Mesothelial cell of epicardium (in vitro differentiated cells): ENCODE measurements at places on chromosomes 11 and 22. TPM values are rescaled to one million over a fixed set of nuclear protein-coding genes. Genes with fewer than 3 reads are reported as not detected.

Gene PTPRJ
- 26.2 to 31.0 TPM (median 26.5 TPM) in 3 replicates for total RNA-seq

- H3K4me3 ChIP-seq, result peak overlapping the region; percentile 79
- DNase-seq, result no peak
- peaks cover 28% of the 10 kb centered on the region for H3K4me1 ChIP-seq
- H3K27ac ChIP-seq, result peak overlapping the region; percentile 82
Measured at GRCh38 chr11:67392183-67392715, 463 bp downstream of the RAD9A start.

Gene RPL27A
- total RNA-seq, result 923 to 980 TPM (median 964 TPM) in 3 replicates

Gene TMEM123
- total RNA-seq, result 131 to 144 TPM (median 137 TPM) in 3 replicates

DNA sequence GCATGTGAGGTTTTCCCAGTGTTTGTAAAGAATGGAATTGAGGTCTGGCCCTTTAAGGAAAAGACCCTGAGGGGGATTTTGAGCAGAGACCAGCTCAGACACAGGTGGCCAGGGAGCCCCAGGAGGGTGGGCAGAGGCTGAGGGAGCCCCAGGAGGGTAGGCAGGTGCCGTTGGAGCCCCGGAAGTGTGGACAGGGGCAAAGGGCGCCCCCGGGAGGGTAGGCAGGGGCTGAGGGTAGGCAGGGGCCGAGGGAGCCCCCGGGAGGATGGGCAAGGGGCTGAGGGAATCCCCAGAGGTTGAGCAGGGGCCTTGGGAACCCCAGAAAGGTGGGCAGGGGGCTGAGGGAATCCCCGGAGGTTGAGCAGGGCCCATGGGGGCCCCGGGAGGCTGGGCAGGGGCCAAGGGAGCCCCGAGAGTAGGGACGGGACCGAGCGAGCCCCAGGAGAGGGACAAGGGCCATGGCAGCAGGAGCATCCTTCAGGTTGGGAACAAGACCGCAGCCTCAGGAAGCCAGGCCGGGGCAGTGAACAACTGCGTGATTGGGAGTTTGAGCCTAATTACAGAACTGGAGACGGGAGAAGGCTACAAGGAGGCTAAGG, 292.0 kb downstream of the BRD1 start:
- H3K27ac ChIP-seq, result peak overlapping the region; percentile 84
- H3K4me3 ChIP-seq, result no peak overlapping the region

DNA sequence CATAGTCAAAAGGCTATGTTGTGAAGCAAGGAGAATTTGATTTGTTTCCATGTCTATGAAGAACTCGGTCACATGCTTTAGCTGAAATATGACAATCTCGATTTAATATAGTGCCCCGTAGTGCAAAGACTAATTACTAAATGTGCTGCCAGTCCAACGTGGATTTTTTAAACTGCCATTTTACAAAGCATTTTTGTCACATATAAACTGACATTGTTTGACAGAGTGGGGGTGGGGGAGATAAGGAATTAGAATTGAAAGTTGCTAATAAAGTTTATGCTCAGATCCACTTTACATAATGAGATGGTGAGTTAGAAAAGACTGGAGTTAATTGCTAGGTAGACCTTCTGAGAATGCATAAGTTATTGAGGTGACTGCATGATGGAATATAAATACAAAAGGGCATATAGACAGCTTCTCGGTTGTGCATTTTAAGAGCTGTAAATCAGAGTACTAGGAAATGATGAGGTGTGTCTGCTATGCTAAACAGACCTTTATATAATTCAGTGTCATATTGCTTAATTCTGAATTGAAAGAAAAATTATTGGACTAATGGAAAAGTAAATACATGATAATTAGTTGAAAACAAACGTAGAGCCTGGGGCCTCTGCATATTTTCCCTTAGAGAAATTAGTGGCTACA, 158.9 kb upstream of the MTNR1B start:
- H3K27ac ChIP-seq, result no peak overlapping the region
- no peak overlapping the region for H3K4me3 ChIP-seq
- H3K4me1 ChIP-seq, result peaks cover 2% of the 10 kb centered on the region
- peaks cover 8% of the 10 kb centered on the region for H3K36me3 ChIP-seq
- H3K27me3 ChIP-seq, result no peaks in the 10 kb centered on the region
- no peak for DNase-seq

Gene OR2D2
- total RNA-seq, result 0.40 to 0.85 TPM (median 0.41 TPM) in 3 replicates
